ENCODE measurements at places on chromosomes 3 and 15.

DNA sequence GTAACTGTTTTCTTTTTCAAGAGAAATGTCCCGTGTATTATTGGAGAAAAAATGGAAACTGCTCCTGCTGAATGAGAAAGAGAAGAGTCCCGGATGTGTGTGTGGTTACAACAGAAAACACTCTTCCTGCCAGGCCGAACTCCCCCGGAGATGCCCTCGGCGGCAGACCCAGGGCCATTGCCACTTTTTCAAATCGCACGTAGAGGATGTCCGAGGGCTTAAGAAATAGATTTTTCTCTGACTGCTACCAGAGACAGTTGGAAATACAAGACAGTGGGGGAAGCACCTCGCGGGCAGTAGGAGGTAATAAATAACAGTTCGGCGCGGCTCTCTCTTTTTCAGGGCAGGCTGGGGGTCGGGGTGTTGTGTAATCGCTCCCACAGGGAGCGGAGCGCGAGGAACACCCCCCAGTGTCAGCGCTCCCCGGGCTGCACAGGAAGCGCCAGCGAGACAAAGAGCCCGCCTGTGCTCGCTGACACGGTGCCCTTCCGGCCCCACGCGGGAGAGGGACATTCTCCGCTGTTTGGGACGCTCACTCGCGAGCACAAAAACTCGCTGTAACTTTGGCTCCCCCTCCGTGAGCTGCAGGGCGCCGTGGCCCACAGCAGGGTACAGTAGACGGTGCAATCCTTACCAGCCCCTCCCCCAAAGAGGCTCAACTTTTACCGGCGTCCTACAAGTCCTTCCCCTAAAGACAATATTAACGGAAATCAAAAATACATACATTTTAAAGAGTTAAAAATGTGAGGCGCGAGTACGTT is 1.1 kb downstream of the VGLL4 start:
- DNase-seq = peak; percentile 63

- no peak for DNase-seq
Measured at GRCh38 chr15:91289324-91289723, 189.3 kb downstream of the SV2B start.

DNA sequence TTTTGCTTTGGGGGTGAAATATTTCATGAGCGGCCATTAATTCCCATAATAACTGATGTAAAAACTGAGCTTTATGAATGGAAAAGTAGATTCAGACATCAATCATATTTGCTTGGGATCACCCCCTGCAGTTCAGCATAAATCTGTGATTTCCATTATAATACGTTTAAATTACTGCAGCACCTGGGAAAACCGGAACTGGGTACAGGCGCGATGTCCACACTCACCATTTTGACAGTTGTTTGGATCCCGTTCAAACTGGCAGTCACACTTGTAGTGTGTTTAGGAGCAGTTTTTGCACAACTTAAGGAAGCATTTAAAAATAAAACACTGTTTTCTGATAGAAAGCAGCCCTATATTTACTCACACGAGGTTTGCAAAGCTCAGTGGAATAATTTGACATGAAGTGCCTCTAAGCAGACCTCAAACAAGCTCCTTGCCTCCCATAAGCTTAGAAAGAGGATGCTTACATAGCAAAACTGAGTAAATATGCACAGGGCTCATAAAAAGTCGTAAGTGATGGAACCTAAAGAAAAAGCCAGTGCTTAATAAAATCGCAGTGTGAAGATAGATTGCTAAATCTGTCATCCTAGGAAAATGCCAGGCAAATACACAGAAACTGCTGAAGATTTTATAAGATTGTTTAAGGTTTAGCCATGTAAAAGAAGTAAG is 377.6 kb downstream of the PTPRG start:
- DNase-seq = no peak

GRCh38 chr15:95409626-95410310 is 920.7 kb upstream of the NR2F2 start:
- no peak for DNase-seq
